ENCODE measurements at places on chromosomes 7 and 10.
A peak's percentile ranks its signal among the peaks of the same experiment; 100 is the strongest.

GRCh38 chr7:5997210-5997808 lies 11.5 kb downstream of the PMS2 start:
- no peak for DNase-seq

GRCh38 chr10:20795391-20795790 lies 101.7 kb downstream of the NEBL start:
- DNase-seq = no peak

- DNase-seq = no peak
Observed at GRCh38 chr10:18145652-18146051, 5.4 kb downstream of the CACNB2 start.

DNA sequence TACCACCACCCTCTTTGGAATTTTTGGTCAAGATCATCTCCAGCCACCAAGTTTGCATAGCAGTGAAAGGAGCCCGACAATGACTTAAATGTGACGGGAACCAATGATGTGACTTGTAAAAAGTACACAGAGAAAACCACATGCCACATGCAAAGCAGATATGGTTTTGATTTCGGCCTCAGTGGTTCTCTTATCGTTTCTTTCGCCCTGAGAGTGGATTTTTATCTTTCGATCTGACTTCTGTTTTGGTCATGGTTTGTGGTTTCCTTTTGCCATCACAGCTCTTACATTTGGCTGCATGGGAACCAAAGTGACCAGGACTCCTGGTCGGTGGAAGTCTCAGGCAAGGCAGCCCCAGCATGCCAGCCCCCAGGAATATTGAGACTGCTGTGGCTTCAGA lies 31.5 kb downstream of the TCF7L2 start:
- DNase-seq = no peak

DNA sequence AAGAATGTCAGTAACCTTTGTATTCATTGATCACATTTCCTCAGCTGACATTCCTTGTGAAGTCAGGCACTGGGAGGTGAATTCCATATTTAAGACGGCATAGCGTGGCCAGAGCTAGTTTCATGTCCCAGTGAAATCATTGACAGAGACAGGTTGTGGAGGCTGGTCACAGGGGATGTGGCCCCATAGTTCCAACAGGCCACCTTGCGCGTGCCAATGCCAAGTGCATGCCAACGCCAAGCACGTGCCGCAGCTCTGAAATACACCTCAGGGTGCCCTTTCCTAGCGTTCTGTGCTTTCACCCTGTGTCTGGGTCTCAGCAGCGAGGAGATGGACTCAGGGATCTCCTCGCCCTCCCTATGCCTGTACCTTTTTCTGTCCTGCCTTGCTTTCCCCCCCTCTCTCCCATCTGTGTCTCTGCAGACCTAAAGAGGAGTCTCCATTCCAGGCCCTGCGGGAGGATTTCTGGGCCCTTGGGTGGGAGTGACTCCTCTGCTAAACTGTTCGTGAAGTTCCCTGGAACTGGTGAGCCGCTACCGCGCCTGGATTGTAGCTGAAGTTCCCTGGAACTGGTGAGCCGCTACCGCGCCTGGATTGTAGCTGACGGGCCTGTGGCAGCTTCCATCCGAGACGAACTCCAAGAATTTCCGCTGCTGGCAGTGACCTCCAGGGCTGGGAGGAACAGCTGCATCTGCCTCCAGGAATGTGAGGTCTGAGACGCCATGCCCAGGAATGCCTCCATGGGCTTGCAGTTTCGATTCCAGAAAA lies 19.7 kb downstream of the AQP1 start:
- no peak for DNase-seq

- DNase-seq = no peak
Observed at GRCh38 chr7:71752171-71752935, 620.4 kb downstream of the GALNT17 start.

GRCh38 chr10:103204353-103205255 lies 11.5 kb upstream of the NT5C2 start:
- no peak for DNase-seq

- no peak for DNase-seq
Observed at GRCh38 chr7:6718124-6718523, 11.4 kb upstream of the ZNF12 start.

DNA sequence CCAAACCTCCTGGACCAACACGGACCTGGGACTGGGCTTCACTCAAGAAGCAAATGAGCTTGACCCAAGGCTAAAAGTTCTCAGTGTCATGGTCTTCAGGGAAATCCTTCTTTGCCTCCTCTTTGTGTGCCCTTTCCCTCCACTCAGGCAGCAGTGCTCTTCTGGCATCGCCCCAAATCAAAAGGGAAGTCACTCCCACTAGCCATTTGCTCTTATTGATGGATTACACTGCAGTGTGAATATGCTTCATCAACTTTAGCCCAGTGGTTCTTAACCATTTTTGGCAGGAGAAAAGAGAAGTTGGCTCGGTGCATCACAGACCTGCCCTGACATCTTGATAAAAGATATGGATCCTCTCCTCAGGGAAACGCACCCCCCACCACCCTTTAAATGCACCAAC lies 19.2 kb upstream of the IKZF1 start:
- no peak for DNase-seq

- no peak for DNase-seq
Observed at GRCh38 chr7:15335390-15335789, 226.4 kb downstream of the AGMO start.

DNA sequence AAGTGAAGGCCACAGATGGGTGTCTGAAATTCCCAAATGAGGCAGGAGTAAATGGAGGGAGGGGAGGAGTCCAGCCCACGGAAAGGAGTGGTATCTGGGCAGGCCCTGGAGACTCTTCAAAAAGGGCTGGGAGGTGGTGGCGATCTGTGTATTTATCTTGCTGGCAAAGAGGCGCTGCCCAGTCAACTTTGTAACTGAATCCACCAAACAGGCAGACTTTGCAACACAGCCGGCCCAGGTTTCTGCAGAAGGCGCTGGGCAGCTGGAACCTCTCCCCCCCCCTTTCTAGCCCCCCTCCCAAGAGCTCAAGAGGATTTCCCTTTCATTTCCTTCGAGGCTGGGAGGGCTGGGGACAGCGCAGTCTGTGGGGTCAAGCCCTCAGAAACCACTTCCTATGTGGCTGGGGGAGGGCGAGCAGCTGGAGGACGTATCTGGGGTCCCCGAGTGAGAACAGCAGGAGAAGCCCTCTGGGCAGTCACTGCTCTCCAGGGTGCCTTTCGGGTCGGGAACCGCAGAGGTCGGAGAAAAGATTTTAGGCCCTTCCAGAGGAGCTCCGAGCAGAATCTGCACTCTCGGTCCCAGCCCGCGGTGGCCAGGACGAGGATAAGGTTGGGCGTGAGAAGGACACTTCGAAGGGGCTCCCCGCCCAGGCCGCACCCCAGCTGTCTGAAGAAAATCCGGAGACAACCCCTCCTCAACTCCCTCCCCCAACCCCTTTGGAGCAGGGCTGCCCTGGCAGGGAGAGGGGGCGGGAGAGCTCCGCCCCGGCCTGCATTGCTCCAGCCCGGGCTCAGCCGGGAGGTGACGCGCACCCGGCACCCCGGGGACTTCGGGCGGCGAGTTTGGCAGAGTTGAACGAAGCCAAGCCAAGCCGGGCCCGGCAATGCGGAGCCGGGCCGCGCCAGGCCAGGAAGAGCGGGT lies 965 bp downstream of the ZCCHC24 start:
- no peak for DNase-seq

- DNase-seq = no peak
Observed at GRCh38 chr10:77512219-77512578, 125.4 kb downstream of the KCNMA1 start.

- no peak for DNase-seq
Observed at GRCh38 chr7:90246171-90246570, 1.2 kb downstream of the CFAP69 start.

DNA sequence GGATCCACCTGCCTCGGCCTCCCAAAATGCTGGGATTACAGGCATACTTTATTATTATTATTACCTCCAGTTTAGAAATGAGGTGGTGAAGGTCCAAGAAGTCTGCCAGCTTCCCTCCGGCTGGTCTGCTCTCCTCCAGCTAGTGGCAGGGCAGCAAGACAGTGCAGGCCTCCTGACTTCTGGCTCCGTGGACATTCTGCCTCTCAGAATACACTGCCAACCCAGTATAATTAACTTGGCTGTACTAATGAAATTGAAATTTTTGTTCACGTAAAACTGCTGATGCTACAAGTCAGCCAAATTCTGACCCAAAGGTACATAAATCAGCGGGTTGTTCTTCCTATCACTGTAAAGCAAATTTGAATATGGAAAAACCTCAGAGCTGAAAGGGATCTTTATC lies 7.6 kb upstream of the PDE1C start:
- no peak for DNase-seq

DNA sequence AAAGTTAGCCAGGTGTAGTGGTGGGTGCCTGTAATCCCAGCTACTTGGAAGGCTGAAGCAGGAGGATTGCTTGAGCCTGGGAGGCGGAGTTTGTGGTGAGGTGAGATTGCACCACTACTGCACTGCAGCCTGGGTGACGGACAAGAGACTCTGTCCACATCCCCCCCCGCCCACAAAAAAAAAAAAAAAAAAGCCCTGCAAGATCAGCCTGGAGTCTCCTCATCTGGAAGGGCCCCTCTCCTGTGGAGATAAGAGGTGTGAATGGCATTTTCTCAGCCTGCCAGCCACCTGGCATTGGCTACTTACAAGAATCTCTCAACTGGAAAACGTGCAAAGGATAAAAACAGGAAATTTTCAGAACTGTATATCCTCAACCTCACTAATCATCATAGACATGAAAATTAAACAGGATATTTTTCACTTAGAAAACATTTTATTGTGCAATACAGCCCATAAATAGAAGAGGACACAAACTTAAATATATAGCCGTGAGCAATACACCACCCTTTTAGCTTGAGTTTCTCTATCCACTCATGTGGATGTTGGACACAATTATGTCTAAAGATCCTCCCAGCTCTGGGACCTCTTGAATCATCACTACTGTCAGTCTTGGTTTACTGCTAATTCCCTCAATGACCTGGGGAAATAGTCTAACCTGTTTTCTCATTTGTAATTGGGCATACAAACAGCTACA lies 11.3 kb upstream of the TSPAN15 start:
- DNase-seq = no peak

GRCh38 chr7:7970531-7971307 lies 2.1 kb downstream of the GLCCI1 start:
- DNase-seq = no peak

- no peak for DNase-seq
Observed at GRCh38 chr7:43754596-43754995, 3.9 kb upstream of the BLVRA start.

GRCh38 chr7:149248777-149249176 lies 9.3 kb downstream of the ZNF212 start:
- DNase-seq = no peak

DNA sequence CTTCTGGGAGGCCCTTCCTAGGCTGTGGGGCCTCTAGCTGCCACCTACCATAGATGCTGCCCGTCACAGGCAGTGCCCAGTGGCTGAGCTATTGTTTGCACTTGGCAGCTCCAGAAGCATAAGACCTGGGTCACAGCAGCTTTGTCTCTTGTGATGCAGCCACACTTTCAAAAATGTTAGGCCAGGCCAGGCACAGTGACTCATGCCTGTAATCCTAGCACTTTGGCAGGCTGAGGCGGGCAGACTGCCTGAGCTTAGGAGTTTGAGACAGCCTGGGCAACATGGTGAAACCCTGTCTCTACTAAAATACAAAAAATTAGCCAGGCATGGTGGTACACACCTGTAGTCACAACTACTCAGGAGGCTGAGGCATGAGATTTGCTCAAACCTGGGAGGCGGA lies 9.5 kb upstream of the KAZALD1 start:
- DNase-seq = peak; percentile 20

DNA sequence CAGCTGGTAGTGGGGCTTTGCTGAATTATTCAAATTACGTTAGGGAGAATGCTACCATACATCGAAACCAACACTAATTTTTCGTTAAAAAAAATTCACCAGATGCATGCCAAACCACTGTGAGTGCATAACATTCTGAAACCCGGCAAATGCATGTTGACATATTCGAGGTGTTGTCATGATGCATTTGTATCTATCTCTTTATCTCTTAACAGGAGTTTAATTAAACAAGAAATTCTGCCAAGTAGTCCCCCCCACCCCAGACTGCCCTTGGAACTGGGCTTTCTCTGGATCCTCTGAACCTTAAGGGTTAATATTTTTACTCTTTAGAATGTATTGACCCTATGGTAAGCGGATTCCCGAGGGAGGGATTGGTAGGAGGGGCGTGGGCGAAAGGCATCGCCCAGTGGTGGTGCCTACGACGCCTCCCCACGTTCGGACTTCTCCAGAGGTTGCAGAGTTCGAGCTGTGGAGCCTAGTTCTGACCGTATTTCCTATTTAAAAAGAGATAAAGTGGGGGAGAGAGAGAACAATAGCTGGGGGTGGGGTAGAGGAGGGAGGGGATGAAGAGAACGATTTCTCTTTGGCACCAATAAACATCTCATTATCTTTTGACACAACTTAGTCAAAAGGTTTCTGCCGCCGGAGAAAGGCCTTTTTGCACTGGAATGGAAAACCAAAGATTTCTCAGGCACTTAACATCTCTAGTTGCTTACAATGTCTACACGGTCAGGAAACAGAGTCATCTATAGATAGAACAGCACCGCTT lies 7.2 kb downstream of the DLX6 start:
- no peak for DNase-seq

DNA sequence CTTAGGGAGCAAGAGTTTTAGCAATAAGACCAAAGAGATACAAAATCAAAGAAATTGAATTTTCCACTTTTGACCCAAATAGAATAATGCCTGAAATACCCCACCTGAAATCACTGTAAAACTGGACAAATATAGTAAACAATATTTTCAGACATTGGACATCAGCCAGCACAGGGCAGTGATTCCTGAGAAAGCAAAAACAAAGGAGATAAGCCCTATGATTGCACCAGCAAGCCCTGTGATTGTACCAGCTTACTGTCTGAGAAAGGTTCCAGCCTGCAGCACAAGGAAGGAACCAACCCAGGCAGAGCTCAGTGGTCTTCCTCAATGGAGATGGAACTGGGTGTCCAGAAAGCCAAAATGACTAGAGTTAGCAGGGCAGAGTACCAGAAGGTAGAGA lies 10.3 kb downstream of the TMEM106B start:
- no peak for DNase-seq

DNA sequence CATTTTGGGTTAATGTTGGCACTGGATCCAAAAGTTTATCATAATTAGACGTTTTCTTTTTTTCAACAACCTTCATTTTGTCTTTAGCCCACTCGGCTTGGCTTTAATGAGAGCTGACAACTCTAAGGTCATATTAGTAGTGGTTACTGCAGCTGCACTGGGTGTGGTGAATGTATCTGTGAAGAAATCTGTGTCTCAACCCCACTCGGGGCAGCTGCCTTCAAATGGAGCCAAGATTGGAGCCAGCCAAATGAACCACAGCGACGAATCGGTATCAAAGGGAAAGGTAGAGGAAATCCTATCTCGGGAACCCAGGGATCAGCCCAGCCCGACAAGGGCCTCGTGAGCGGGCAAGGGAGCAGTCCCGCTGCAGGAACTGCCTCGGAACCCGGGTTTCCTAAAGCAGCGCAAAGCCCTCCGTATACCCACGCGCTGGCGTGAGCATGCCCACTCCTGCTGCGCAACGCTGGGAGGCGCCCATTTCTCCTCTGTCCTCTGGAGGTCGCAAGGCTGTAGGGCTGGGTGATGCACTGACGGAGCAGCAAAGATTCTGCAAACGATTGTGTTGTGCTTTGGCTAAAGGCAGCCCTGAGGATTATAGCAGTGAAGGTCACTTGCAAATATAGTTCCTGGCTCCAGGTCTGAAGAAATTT lies 98.7 kb upstream of the MBL2 start:
- no peak for DNase-seq
